ENCODE measurements at places on chromosomes 7 and 10.

DNA sequence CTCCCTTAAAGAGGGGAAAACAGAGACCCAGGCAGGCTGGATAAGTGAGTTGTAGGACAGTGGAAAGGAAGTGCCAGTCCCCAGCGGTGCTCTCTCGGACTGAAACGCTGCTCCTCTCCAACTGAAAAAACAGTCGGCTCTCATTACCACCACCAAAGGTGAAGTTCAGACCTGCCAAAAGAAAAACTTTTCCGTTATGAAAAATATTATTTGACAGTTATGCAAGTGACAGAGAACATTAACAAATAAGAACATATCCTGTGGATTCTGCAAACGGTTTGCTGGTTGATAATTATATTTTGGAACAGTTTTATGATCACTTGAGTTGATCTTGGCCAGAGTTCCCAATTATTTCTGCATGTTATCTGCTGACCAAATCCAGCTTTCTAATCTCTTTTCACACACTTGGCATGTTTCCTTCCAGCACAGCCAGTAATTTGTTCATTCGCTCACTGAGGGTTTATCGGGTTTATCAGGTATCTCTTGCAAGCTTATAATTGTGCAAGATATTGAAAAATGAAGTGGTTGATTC lies 82.6 kb downstream of the PTPRE start:
- no peak for DNase-seq

DNA sequence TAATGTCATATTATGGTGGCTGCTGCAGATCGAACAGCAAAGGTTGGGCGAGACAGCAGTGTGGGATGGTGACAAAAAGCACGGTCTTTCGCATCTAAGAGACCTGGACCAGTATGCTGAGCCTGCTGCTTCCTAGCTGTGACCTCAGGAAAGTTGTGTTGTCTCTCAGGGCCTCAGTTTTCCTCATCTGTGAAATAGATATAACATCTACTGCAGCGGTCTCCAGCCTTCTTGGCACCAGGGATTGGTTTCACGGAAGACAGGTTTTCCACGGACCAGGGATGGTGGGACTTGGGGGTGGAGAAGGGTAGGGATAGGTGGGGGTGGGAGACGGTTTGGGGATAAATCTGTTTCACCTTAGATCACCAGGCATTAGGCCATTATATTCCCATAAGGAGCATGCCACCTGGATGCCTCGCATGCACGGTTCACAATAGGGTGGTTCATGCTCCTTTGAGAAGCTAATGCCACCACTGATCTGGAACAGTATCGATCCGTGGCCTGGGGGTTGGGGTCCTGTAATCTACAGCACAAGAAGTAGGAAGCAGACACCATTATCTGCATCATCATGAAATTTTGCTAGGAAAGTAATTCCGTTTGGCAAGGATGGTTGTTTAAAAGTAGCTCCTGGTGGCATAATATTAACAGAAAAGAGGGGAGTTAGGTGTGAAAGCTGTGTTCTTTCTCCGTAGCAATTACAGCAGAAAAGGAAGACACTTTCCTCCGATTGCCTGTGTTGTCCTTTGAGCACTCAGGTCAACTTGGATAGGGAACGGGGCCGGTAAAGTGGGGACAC lies 10.8 kb downstream of the KLF6 start:
- no peak for DNase-seq

GRCh38 chr7:99997545-99998137 lies 17.8 kb upstream of the ZKSCAN1 start:
- DNase-seq, result no peak

DNA sequence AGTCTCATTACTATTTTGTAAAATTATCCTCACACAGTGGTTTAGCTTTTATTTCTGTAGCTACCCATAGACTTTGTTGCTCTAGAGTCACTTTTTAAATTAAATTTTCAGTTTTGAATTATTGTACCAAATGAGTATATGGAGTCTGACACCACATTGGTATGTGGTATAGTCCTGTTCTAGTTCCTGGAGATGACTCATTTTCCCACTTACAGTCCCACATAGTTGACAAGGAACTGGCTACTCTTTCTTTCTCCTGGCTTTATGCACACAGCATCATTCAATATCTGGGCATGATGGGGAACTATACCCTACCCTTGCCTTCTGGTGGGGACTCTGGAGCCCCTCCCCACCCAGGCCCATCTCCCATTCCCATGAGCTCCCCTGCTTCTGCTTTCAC lies 92.6 kb upstream of the RAB11FIP2 start:
- no peak for DNase-seq

DNA sequence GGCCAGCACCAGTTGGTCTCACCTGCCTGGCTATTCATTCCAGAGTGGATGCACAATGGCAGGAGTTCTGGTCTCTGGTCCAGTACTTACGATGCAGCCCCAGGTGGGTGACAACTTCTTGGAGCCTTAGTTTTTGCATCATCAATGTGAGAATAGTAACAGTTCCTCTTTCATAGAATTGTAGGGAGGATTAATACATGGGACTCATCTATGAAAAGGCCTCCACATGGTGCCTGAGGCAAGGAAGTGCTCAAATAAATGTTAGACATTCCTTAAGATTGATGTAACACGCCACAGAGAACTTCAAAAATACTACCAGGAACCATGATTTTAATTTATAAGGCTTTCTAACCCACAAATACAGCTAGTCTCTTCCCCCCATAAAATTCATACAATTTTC lies 120.1 kb upstream of the CHST15 start:
- DNase-seq, result no peak

DNA sequence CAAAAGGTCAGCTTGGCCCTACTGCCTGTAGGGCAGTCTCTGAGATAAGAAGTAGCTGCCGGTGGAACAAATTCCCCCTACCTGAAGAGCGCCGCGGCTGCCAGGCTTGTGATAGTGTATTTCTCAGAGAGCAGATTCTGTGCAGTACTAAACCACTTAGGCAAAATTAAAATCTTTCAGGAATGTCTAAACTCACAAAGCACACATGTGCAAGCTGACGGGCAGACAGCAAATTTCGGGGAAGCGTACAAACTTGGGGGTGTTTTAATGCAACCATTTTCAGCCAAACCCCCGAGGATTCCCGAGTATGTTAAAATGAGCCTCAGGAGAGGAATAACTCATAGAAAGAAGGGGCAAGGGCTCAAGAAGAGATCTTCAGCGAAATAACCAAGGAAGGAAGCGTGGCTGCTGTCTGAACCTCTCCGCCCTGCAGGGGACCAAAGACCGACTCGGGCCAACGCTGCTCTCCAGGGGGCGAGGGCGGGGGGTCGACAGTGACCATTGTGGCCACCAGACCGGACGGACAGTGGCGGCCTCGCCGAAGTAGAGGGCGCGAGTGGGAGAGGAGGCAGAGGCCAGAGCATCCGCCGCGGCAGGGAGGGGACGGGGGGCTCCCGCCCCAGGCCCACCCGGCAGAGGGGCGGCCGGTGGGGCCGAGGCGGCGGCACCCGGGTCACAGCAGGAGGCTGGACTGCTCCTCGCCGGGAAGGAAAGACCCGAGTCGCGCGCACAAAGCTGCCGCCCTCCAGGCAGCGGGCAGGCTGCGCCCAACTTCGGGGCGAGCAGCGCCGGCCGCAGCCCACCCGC lies 819 bp downstream of the HYCC1 start:
- DNase-seq, result peak; percentile 33

GRCh38 chr7:70856901-70857630 lies 274.9 kb upstream of the GALNT17 start:
- peak; percentile 75 for DNase-seq

DNA sequence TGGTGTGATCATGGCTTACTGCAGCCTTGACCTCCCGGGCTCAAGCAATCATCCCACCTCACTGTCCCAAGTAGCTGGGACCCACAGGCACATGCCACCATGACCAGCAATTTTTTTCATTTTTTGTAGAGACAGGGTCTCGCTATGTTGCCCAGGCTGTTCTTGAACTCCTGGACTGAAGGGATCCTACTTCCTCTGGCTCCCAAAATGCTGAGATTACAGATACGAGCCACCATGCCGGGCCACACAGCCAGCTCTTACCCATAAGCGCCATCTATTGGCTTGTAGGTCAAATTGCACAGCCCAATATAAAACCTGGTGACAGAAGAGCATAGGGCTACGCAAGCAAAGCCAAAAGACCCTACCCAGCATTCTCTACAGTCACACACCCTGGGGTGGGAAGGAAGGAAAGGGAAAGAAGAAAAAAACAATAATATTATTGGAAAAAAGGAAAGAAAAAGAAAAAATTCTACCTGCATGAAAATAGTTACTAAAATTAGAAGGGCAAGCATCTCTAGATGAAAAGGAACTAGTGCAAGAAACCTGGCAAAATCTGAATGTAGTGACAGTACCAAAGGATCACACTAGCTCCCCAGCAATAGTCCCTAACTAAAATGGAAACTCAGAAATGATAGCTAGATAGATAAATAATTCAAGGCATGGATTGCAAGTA lies 29.4 kb upstream of the AMPH start:
- peak; percentile 57 for DNase-seq

GRCh38 chr10:133308421-133309099 lies at the start of the genes TUBGCP2 and ZNF511:
TSS of gene TUBGCP2 (minus strand) at chr10:133308872. CDS start at chr10:133302941, 5,931 bp downstream.
TSS of gene ZNF511 (plus strand) at chr10:133308914. CDS start at chr10:133308944, 30 bp downstream.
- peak; percentile 44 for DNase-seq

- DNase-seq, result no peak
These were observed 50.9 kb downstream of the AFAP1L2 start for GRCh38 chr10:114353383-114353782.

GRCh38 chr10:46286991-46287693 lies at the start of gene ANTXRL:
TSS of gene ANTXRL (plus strand) at chr10:46286997. CDS start at chr10:46287263, 266 bp downstream.
- DNase-seq, result no peak

- DNase-seq, result no peak
These were observed 39.5 kb downstream of the STEAP1B start for GRCh38 chr7:22460363-22460988.

DNA sequence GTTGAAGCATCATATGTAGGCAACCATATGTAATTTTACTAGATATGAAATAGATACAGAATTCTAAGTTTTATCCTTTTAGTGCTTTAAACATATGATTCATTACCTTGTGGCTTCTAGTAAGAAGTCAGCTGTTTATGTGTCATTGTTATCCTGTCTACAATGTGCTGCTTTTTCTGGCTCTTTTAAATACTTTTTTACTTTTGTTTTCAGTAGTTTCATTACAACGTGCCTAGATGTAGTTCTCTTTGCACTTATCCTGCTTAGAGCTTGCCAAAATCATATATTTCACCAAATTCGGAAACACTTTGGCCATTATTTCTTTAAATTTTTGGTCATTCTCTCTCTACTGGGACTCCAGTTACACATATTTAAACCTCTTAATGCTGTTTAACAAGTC lies 26.4 kb downstream of the YAE1 start:
- DNase-seq, result peak; percentile 72

DNA sequence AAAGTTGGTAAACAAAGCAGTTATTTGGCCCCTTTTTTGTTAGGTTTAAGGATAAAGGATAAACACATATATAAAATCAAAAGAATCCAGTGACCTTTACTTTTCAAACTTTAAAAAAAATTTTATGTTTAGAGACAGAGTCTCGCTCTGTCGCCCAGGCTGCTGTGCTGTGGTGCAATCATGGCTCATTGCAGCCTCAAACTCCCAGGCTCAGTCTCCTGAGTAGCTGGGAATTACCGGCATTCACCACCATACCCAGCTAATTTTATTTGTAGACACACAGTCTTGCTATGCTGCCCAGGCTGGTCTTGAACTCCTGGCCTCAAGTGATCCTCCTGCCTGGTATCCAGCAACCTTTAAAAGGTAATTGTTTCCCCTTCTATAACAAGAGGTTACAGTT lies 31.3 kb downstream of the GNA12 start:
- DNase-seq, result no peak

DNA sequence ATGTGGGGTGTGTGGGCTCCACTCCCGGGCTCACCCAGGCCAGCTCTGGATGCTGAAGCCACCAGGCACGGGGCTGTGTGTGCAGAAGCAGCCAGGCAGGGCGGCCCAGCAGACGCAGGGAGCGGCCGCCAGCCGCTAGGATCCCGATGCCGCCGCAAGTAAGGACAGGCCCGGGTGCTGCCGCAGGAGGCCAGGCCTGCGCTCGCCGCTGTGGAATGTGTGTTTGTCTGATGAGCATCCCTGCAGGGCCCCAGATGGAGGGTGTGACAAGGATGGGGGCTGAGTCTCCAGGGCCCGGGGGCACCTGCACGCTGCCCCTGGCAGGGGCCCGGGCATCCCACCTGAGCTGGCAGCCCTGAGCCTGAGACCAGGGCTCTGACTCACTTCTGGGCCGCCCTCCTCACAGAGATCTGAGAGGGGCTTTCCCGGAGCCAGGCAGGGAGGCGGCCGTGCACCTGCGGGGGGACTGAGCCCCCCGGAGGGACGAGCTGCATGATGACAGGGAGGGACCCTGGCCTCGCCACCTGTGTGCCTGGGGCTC lies 101.5 kb downstream of the FOXL3 start:
- DNase-seq, result no peak

DNA sequence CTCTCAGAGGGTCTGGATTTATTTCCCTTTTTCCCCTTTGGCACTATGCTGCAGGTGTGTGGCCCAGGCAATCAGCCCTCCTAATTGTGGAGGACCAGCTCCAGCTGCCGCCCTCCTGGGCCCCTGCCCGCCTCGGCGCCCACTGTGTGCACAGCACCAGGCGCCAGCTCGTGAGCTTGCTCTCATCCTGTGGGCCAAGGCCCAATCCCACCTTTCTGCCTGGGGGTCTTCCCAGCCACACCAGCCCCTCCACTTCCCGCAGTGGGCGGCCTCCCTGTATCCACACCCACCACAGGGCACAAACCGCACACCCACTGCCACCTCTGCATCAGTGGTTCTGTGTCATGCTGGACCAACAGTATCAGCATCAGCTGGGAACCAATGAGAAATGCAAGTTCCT lies 25.5 kb upstream of the SLIT1 start:
- DNase-seq, result no peak

- peak; percentile 99 for DNase-seq
These were observed 67.5 kb upstream of the INSIG1 start for GRCh38 chr7:155230169-155230593.

DNA sequence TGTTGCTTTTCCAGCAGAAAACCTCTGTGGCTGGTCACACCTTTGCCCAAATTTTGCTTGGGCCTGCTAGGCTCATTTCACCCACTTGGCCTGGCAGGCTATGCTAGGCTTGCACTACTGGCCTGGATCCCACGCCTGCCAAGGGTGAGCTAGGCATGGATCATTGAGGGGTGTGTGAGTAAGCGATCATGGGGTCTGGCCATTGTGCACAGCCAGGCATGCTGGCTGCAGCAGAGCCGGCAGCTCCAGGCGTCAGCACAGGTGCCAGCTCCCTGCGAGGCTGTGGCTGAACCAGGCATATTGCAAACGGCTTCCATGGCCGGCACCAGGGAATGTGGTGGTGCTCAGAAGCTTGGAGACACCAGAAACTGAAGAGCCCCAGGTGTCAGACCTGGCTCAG lies 19.2 kb downstream of the CFAP70 start:
- no peak for DNase-seq

- DNase-seq, result no peak
These were observed 170.5 kb downstream of the RPS24 start for GRCh38 chr10:78203915-78204818.

DNA sequence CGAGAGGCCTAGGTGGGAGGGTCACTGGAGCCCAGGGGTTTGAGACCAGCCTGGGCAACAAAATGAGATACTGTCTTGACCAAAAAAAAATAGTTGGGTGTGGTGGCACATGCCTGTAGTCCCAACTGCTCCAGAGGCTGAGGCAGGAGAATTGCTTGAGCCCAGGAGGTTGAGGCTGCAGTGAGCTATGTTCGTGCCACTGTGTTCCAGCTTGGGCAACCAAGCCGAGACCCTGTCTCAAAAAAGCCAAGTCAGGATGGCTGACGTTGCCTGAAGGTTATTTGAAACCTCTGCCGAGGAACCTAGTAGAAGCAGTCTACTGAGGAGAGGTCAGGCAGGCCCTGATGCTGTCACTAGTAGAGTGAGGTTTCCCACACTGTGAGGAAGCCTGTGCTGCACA lies 22.8 kb downstream of the DNAJB6 start:
- DNase-seq, result no peak

- DNase-seq, result no peak
These were observed 75.2 kb downstream of the MYL10 start for GRCh38 chr7:101553771-101554445.

Measured in A172 (cell line).